ENCODE measurements at places on chromosomes 6 and 20.

DNA sequence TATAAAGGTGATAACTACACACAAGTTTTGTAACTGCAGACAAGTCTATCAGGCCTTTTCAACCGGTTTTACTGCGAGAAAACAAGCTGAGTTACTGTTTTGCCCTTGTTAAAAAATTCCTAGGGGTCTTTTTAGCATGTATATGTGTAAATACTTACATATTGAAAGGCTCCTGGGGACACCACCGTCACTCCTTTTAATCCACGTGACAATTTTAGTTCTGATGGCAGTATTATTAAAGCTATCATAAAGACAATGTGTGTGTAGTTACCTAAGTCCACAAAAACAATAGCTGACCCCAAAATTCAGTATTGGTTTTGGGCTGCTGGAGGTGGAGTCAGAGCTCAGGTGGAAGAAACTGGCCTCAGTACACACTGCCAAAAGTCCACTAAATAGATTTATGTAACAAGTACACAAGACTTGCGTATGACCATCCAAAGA is 41.3 kb upstream of the HFE start:
- no peak for DNase-seq

- no peak for DNase-seq
These were observed 77.8 kb downstream of the STXBP5 start for GRCh38 chr6:147281895-147282565.

- DNase-seq, result no peak
These were observed 16.6 kb downstream of the GJA10 start for GRCh38 chr6:89910902-89911240.

- peak; percentile 75 for DNase-seq
These were observed 219.9 kb upstream of the ECI2 start for GRCh38 chr6:4355241-4355640.

GRCh38 chr20:50920997-50921396 is 10.2 kb downstream of the ADNP start:
- DNase-seq, result no peak

GRCh38 chr20:64180673-64181072 is 16.4 kb downstream of the MYT1 start:
- no peak for DNase-seq

- DNase-seq, result no peak
These were observed 126.4 kb downstream of the OPN5 start for GRCh38 chr6:47908271-47908670.

DNA sequence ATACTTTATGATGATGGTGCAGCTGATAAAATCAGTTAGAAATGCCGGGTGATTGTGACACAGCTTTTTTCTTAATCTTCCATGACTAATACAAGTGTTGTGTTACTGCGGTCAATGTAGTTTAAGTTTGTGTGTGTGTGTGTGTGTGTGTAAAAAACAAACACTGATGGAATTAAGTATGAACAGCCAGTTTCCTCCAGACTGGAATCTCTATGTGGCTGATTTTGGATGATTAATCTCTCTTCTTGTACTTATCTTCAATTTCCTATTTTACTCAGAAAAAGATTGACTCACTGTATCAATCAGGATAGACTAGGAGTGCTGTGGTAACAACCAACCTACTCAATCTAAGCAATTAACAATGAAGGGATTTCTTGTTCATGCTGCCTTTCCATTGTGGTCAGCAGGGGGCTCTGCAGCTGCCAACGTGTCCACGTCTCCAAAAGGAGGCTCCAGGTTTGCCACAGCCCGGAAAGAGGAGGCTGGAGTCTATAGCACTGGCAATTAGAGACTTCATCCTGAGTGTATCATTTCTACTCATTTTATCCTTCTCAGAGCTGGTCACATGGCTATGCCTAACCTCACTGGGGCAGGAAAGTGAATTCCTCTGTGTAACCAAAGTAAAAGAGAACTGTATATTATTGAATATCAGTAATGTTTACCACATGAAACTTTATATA is 107.7 kb downstream of the CD109 start:
- DNase-seq, result peak; percentile 72

GRCh38 chr6:112468359-112468758 is 121.2 kb downstream of the RFPL4B start:
- DNase-seq, result peak; percentile 23

DNA sequence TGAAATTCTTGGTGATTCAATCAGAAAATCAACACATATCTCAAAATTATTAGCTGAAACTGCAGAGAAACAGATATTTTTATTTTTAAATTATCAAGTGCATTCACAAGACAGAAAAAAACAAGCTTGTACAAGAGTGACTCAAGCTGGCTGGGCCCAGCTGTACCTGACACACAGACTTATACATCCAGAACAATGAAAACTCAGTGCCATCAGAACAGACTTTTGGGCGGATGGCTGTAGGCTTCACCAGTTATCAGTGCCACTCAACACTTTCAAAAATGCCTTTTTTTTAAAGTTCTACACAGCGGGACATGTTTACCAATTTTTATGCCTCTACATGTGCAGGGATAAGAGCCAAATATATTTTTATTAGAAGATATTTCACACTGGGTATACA is 102.8 kb downstream of the MYB start:
- no peak for DNase-seq

DNA sequence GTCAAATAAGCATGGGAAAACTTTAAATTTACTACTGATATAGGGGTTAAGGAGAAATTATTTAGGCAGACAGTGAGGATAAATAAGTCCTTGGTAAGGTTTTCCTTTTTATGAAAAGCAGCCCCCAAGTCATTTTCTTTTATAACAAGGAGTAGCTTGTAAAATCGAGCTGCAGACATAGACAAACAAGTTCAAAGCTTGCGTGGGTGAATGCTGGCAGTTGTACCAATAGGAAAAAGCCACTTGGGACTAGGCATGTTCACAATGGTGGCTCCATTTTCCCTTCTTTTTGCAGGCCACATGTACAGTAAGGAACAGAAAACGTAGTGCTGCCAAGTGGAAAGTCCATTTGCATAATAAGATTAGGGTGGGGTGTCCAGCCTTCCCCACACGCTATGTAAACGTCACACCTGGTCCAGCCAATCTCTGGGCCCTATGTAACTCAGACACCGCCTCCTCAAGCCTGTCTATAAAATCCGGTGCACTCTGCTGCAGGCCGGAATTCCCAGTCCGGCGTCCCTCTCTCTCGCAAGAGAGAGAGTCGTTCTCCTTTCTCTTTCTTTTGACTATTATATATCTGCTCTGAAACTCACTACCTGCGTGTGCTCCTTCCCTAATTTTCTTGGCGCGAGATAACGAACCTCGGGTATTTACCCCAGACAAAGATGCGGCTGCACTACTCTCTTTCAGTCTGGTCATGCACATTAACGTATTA is 217.1 kb upstream of the MAN1A1 start:
- no peak for DNase-seq

GRCh38 chr6:82704045-82704444 is 340.4 kb downstream of the TPBG start:
- DNase-seq, result no peak

GRCh38 chr6:166937746-166938145 is 18.6 kb downstream of the RNASET2 start:
- no peak for DNase-seq

DNA sequence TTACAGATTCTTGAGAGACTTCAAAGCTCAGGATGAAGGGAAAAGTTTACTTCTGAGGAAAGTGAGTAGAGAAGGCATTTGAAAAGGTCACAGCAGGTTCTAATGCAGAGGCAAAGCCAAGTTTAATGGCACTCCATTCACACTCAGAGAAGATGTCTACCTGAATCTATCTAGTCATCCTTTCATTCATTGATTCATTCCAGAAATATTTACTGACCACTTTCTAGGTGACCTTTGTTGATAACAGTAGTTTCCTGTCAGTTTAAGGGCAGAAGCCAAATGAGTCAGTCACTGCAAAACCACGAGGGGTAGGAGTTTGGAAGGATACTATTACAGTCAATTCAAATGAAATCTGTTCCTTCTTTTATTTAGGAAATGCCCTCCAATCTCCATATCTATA is 30.8 kb downstream of the FBXO5 start:
- peak; percentile 52 for DNase-seq

DNA sequence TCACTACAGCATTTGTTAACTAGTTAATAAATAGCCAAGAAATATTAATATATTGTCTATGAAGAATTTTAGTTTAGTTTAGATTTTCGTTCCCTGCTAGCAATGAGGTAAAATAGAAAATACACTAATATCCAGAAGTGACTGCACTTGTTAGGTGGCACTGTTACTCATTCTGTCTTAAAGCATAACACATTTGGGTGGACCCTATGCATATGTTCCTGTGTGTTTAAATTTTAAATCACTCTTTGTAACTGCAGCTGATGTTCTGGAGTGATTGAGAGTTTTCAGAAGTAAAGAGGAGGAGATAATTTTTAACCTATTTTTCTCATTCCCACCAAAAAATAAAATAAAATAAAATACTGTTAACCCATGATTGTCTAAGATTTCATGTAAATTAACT is 73.9 kb upstream of the SOX4 start:
- no peak for DNase-seq

DNA sequence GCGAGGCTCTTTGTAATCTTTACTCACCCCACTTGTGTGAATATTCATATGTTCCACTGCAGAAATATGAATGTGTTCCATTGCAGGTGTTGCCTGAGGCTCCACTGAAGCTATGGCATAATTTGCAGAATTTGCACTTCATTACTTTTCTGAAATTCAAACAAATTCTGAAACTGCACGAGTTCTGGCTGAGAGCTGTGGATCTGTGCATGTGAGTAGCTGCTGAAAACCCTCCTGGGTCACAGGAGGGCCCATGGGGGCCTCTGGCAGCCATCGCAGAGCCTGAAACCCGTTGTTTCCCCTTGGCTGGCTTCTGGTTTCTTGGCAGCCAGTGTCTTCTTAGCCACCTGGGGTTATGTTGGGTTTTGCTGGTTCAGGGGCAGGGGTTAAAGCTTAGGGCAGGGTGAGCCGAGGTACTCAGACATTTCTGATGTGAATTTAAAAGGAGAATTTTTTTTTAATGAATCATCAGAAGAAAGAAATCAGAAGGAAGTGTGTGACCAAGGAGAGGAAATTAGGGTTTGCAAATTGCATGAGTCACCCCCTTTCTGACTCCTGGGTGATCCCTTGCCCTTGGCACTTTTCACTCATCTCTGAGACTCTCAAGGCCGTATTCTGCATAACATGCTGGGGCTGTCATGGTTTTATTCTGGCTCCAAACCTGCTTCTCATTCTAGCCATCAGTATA is 40.6 kb downstream of the TOX2 start:
- DNase-seq, result peak; percentile 91

DNA sequence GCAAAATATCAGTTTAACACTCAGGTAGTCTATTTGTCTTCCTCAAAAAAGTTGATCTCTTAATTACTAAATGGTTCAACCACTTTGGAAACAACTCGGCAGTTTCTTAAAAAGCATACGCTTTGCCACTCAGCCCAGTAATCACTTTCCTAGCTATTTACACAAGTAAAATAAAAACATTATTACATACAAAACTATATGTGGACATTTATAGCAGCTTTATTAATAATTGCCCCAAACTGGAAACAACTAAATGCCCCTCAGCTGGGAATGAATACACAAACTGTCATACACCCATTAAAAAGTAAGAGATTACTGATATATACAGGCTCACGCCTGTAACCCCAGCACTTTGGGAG is 7.4 kb downstream of the EEF1A1 start:
- DNase-seq, result no peak

DNA sequence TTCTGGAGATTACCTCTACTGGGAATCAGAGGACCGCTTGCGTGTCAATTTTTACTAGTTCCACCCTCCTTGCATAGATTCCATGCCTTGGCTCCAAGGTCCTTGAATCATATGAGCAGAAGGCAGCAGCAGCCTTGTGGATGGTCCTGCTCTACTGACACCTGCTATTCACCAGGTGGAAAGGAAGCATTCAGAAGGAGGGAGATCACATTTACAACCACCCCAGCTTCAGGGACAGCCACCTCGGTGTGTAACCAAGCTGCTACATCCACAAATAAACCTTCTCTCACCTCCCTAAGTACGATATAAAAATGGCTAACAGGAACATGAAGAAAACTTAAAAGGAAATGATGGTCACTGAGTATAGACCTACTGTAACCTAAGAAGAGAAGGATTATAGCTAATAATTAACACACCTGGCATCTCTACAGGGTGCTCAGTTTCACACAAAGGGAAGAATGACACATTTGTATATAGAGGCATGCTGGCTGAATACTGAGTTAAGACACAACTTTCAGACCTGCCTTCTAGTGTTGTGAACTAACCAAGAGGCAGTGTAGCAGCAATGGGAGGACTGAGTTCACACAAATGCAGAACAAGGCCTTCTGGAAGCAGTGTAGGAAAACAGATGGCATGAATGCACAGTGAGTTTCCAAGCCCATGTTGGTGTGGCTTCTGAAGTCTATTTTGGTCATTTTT is 46.3 kb upstream of the SRPK1 start:
- no peak for DNase-seq

DNA sequence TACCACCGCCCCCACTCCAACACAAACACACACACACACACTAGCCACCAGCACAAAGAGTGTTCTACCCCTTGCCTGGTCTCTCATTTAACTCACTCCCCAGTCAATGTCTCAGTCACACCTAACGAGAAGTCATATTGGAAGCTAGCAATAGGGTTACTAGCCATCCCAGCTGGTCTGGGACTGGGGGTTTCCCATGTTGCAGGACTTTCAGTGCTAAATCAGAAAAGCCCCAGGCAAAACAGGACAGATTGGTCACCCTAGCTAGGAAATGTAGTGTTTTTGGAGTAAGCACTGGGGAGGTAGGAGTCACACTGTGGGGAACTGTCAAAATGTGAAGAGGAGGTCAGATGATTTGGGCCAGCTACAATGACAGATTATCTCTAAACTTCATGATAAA is 158.1 kb downstream of the UNC5CL start:
- no peak for DNase-seq

GRCh38 chr20:34774449-34774848 is 51.0 kb downstream of the NCOA6 start:
- no peak for DNase-seq

- DNase-seq, result no peak
These were observed 87.1 kb upstream of the SALL4 start for GRCh38 chr20:51889466-51889865.

DNA sequence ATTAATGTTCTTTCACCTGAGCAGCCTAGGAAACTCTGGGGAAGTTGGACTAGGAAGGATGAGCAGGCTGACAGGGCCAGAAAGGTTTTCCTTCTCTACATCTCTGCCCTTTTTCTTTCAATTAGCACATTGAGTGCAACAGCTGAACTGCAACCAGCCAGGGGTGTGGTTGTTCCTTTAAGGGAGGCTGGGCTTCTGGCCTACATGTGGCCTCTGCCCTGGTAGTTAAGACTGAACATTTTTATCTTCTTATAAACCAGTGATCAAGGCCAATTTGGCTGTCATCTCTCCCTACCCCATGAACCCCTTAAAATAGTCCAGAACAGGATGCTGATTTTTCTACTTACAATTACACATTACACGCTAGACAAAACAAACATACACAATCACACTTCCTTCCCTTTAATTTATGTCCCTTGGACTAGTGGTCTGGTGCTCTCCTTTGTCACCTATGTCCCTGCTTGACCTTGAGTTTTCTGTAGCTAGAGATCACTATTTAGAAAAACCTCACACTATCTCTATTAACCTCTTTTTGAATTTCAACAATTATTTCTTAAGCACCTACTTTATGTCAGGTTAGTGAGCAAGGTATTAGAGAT is 60.3 kb downstream of the RNF217 start:
- DNase-seq, result no peak
